ENCODE measurements at places on chromosomes 5 and 9.

DNA sequence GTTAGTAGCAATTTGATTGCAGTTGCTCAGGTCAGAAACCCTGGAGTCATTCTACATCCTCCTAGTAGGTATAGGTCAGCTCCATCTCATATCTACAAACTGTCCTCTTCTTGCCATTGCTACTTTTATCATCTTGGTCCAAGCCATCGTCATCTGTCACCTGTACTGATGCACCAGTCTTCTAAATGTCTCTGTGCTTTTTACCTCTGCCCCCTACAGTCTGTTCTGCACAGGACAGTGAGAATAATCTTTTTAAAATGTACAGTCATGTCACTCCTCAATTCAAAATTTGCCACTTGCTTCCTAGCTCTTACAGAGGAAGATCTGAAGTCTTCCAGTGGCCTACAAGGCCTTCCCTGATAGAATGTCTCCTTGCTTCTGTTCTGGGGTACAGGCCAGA lies 6.8 kb downstream of the NNT start:
- DNase-seq = no peak

DNA sequence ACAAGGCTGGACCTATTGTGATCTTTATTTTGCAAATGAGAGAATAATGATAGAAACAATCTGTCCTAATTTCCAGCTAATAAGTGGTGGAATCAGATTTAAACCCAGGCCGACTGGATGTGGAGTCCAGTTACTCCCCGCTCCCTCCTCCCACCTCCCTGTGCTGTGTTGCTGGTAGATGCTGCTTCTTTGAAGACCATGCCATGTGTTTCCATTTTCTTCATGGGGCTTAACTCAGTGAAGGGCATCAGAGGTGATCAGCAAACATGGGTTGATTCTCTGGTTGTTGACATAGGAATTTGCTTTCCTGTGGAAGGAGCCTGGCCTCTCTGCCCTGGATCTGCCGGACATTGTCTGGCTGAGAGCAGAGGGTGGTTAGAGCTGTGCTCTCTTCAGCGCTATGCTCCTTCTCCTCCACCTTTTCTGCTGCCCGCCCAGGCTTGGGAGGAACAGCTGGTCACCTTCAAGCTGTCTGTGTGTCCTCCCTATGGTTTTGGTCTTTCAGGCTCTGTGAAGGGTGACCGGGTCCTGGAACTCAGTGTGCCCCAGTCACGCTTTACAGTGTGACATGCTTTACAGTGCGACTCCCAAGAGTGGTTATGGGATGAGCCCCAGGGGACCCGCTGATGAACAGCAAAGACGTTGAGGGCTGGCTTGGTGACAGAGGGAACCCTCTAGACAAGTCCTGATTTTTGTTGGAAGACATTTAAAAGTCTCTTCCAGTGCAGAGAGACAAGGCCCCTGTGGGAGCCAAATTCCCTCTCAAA lies 68.4 kb upstream of the RPS23 start:
- DNase-seq = no peak

GRCh38 chr9:85225180-85225579 lies 516.6 kb downstream of the AGTPBP1 start:
- DNase-seq = no peak

GRCh38 chr9:82880336-82881050 lies 182.4 kb downstream of the RASEF start:
- no peak for DNase-seq

- DNase-seq = no peak
Measured at GRCh38 chr9:22097707-22098106, 88.6 kb upstream of the CDKN2B start.

GRCh38 chr5:51484326-51484725 lies 101.1 kb downstream of the ISL1 start:
- DNase-seq = no peak

DNA sequence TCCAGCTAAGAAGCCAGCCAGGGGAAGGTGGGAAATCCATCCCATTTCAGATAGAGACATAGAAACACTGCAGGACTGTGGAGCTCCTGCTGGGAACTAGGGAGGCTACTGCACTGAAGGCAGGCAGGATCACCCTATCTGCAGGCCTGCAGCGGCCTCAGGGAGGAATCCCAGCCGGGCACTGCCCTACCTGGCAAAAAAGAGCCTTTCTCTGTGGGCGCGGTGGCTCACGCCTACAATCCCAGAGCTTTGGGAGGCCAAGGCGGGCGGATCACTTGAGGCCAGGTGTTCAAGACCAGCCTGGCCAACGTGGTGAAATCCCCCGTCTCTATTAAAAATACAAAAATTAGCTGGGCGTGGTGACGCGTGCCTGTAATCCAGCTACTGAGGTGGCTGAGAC lies 71.4 kb upstream of the PHYKPL start:
- no peak for DNase-seq

GRCh38 chr5:33258553-33258952 lies 182.2 kb upstream of the TARS1 start:
- DNase-seq = no peak

Data from stimulated activated CD4-positive, alpha-beta T cell treated with anti-CD3 and anti-CD28 coated beads, Interleukin-2, amount 100 ng/mL, for 24 hours (primary cell).